ENCODE measurements at places on chromosomes 4 and X.

- no peak for DNase-seq
These were observed 434.1 kb downstream of the ANKRD50 start for GRCh38 chr4:124278477-124278876.

DNA sequence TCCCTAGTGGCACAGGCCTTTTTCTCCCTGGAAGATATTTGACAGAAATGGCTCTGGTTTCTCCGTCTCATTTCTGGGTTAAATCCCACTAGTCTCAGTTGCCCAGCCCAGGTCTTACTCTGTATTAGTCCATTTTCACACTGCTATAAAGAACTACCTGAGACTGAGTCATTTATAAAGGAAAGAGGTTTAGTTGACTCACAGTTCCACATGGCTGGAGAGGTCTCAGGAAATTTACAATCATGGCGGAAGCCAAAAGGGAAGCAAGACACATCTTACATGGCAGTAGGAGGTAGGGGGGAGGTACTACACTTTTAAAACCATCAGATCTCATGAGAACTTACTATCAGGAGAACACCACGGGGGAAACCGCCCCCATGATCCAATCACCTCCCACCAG lies 81.9 kb downstream of the FHDC1 start:
- DNase-seq = no peak

GRCh38 chr4:25896776-25897539 lies 17.1 kb upstream of the SMIM20 start:
- no peak for DNase-seq

DNA sequence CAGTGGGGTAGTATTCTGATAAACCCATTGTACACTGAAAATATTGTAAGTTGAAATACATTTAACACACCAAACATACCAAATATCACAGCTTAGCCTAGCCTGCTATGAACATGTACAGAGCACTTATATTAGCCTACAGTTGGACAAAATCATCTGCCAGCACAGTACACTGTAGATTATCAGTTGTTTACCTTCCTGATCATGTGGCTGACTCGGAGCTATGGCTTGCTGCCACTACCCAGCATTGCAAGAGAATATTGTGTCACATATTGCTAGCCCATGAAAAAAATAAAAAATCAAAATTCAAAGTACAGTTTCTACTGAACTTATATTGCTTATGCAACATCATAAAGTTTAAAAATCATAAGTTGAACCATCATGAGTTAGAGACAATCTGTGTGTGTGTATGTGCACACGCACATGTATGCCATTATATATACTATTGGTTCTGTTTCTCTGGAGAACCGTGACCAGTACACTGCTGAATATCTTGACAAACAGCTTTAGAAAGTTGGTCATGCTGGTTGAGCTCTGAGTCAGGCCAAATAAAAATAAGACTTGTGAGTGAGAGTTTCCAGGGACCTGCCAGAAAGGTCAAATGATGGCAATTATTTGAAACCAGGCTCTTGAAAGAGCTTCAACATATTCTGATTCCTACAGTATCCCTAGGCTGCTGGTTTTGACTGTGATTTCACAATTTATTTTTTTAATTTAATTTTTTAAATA lies 238.5 kb downstream of the PRR32 start:
- DNase-seq = no peak

GRCh38 chr4:183840311-183840710 lies 64.8 kb upstream of the STOX2 start:
- DNase-seq = peak; percentile 14
